ENCODE measurements at places on chromosomes 7 and 10.

DNA sequence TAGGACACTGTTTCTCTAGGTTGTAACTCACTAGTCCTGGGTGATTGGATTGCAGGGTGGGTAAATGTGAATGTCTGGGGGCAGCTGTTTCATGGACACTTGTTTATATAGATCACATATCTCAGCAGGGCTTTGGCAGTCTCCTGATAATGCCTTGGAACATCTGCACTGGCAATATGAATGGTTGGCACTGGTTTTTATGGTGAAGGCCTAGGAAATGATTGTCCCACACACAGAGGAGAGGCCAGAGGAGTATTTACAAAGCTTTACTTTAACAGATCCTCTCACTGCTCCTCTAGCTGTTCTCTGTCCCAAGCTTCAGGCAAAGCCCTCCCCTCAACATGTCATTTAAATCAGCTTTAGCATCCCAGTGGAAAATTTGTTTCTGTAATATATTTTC is 171.3 kb upstream of the STEAP4 start:
- DNase-seq: no peak

DNA sequence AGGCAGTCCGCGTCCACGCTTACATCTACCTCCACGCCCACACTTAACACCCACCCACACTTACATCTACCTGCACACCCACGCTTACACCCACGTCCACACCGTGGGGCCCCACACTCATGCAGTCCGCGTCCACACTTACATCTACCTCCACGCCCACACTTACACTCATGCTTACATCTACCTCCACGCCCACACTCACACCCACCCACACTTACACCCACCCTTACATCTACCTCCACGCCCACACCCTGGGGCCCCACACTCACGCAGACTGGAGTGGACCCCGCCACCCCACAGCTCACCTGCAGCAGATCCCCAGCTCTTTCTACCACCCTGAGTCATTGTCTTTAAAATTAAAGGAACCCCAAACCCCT is 32.4 kb upstream of the PWWP2B start:
- DNase-seq: no peak

DNA sequence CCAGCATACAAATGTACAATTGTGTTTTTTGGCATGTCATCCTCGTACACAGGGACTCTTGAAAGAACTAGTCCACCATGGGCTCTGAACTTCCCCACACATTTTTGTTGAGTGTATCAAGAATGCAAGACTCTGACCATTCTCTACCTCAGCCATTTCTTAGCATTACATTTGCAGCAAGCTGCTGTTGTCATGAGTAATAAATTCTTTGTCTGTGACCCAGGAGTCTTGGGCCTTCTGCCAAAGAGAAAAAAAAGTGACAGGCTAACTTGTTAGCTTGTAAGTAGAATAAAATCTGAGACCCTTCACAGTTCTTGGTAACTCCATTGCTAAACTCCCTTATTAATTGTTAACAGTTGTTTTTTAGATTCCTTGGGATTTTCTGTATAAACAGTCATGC is 542.3 kb upstream of the MBL2 start:
- DNase-seq: no peak

GRCh38 chr10:74683621-74684364 is 142.6 kb upstream of the KAT6B start:
- DNase-seq: no peak

GRCh38 chr10:43703286-43703685 is 54.6 kb upstream of the ZNF32 start:
- no peak for DNase-seq

DNA sequence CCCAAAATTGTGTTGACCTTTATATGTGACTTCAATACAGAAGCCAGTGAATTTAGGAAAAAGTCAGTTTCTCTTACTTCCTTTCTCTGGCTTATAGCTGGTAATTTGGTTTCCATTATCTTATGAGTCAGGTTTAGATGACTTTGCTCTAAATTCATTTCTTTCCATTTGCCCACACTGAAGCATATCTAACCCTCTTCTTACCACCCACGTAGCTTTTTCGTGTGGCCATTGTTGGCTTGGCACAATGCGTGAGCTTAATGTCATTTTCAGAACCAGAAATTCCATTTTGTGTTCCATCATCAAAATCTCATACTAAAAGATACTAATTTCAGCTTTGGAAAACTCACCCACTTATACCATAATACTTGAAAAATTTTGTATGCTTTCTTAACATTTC is 271.2 kb downstream of the INHBA start:
- DNase-seq: no peak

DNA sequence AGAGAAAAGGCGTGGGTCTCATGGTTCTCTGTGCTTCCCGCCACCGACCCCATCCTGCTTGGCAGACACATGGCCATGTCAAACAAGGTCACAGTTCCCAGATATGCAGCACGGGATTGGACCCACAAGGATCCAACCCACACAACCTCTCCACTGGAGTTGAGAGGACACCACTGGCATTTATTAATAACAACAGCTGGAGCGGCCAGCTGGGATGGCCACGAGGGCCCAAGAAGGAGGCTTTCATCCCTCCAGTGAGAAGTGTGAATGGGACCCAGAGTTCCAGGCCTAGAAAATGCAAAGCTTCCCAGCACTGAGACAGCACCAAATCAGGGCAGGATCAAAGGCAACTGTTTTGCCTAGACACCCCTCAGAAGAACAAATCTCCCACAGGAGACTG is 31.5 kb downstream of the FGFR2 start:
- no peak for DNase-seq

GRCh38 chr10:79449181-79450146 is 4.0 kb upstream of the ZCCHC24 start:
- no peak for DNase-seq

DNA sequence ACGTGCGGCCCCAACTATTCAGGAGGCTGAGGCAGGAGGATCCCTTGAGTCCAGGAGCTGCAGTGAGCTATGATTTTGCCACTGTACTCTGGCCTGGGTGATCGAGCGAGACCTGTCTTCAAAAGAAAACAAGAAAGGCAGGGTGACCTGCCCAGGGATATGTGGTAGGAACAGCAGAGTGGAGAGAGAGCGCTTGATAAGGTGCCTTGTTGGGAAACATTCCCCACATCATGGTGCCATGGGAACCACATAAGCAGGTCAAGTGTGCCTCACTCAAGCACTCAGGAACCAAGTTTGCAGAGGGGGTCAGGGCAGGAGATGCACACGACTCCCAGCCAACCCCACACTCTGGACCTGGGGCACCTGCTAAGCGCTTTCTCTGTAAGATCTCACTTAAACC is 37.3 kb downstream of the PVRIG start:
- no peak for DNase-seq

- DNase-seq: no peak
Measured at GRCh38 chr7:147235645-147236382, 1119.2 kb downstream of the CNTNAP2 start.

GRCh38 chr7:7596176-7596575 is 29.5 kb downstream of the MIOS start:
- DNase-seq: no peak

GRCh38 chr10:93447970-93448369 is 34.2 kb downstream of the MYOF start:
- DNase-seq: no peak

- DNase-seq: no peak
Measured at GRCh38 chr7:158428837-158429753, 158.5 kb downstream of the PTPRN2 start.

DNA sequence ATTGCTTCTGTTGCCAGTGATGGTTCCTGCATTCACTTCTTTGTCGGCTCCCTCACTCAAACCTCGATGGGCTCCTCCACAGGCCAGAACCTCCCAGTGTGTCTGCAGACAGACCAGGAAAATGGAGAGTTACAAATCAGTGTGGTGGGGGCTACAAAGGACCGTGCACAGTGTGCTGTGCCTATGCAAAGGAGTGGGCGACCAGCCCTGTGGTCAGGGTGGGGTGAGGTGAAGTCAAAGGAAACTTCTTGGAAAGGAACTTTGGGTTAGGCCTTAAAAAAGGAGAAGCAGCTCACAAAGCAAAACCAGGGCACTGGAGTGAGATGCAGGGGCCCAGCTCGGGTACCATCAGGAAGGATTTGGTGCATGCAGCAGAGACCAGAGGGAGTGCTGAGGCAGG is 304.3 kb upstream of the ZMIZ1 start:
- DNase-seq: no peak

- no peak for DNase-seq
Measured at GRCh38 chr10:31774299-31774900, 154.2 kb downstream of the ARHGAP12 start.

GRCh38 chr10:93334901-93335327 is 147.2 kb downstream of the MYOF start:
- DNase-seq: no peak

- no peak for DNase-seq
Measured at GRCh38 chr10:10045765-10046028, 972.0 kb upstream of the CELF2 start.

GRCh38 chr10:96610817-96611216 is 24.0 kb upstream of the TM9SF3 start:
- no peak for DNase-seq

DNA sequence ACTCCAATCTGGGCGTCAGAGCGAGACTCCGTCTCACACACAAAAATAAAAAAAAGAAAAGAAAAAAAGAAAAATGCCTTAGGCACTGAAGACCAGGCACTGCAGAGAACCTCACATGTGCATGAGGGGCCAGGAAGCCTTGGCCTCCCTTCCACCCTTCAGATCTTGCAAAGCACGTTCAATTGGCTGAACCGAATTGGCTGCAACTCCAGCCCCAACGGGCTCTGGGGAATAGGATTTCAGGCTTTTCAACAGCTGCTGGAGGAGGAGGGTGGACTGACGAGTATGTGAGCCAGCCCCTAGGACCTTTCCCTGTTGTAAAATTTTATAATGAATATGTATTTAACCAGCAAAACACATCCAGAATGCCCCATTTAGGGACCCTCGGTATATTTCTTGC is 16.7 kb downstream of the TMEM120A start:
- DNase-seq: no peak

DNA sequence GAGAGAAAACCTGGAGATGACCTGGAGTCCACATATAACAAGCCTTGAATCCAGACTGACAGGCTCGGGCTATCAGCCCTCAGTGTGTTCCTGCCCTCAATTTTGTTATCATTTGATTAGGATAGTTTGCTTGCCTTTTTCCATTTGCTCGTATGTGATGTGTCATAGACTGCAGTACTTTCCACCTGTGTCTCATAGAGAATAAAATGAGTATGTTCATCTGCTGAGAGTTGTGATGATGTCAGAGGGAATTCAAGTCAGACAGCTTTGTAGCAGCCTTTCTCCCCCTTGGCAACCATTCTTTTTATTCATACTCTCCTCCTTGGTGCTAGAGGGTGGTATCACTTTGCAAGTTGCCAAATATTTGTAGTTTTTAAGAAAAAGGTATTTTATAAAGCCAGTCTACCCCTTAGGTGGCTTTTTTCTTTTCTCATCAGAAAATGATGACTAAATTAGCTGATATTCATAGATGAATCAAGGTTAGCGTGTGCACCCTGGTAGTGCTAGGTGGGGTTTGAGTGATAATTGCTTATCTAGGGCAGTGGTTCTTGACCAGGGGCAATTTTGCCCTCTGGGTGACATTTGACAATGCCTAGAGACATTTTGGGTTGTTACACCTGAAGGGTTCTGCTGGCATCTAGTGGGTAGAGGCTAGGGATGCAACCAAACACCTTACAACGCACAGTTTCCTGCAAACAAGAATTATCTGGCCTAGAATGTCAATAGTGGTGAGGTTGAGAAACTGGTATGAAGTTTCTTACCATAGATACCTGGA is 5.4 kb downstream of the SGPL1 start:
- no peak for DNase-seq

- DNase-seq: no peak
Measured at GRCh38 chr10:112491144-112491543, 44.1 kb downstream of the VTI1A start.

GRCh38 chr10:64071218-64071617 is 550.0 kb downstream of the REEP3 start:
- DNase-seq: no peak

- DNase-seq: no peak
Measured at GRCh38 chr10:129659508-129660268, 192.6 kb downstream of the MGMT start.

GRCh38 chr10:49509771-49510303 is 29.1 kb downstream of the ERCC6 start:
- DNase-seq: no peak

GRCh38 chr7:43491123-43491522 is 91.8 kb upstream of the STK17A start:
- no peak for DNase-seq

All from CD4-positive, alpha-beta memory T cell (primary cell).